IMR-90 (cell line): ENCODE measurements at places on chromosomes 4 and X. TPM values are rescaled to one million over a fixed set of nuclear protein-coding genes. Genes with fewer than 3 reads are reported as not detected.

Gene CT45A3
- not detected in 2 replicates for total RNA-seq

DNA sequence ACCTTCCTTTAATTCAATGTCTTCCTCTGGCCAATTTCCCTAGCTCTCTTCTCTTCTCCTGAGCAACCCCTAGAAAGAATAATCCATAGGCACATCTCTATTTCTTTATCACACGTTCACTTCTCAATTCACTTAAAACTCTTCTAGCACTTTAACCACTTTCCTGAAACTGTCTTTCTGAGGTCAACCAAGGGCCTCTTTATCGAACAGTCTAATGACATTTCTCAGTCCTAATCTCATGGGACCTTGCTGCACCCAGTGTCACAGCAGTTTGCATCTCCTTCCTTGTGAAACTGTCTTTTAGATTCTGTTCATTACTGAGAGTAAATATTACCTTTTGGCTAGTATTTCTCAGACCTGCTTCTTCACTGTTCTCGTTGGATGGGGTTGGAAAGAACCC is 285.3 kb upstream of the RASGEF1B start:
- DNase-seq = no peak

- DNase-seq = no peak
Measured at GRCh38 chrX:130803537-130803936, 99.5 kb downstream of the ENOX2 start.

Gene TMLHE
- total RNA-seq = 14.2 and 20.4 TPM in 2 replicates

Gene PRRG1
- 11.1 and 16.1 TPM in 2 replicates for total RNA-seq

Gene PPBP
- total RNA-seq = not detected in 2 replicates

- DNase-seq = no peak
Measured at GRCh38 chr4:37524267-37524666, 161.9 kb downstream of the RELL1 start.

Gene SLC10A4
- total RNA-seq = not detected in 2 replicates

- DNase-seq = no peak
Measured at GRCh38 chr4:21664355-21664754, 284.2 kb downstream of the KCNIP4 start.

GRCh38 chr4:173171098-173171497 is 2.5 kb downstream of the GALNT7 start:
- peak; percentile 52 for DNase-seq

DNA sequence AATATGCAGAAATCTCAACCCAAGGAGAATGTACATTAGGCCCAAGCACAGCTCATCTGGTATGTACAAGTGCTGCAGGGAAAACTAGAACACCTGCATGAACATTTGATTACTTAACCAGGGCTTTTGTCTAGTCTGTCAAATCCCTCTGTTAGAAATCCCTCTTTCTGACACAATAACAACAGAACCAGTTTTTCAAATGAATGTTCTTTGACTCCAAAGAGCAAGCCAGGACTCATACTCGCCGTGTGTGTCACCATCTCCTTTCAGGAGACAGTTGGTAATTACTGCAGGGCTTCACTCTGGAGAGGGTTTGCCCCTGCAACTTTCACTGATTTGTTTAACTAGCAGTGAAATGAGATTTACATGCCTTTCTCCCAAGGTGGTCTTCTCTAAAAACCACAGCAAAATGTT is 143.0 kb upstream of the FAM241A start:
- no peak for DNase-seq

Gene CFI
- total RNA-seq = 0.18 and 0.28 TPM in 2 replicates

Gene KLHL4
- 1.4 and 1.7 TPM in 2 replicates for total RNA-seq

GRCh38 chr4:19913650-19914049 is 338.1 kb upstream of the SLIT2 start:
- DNase-seq = peak; percentile 6

DNA sequence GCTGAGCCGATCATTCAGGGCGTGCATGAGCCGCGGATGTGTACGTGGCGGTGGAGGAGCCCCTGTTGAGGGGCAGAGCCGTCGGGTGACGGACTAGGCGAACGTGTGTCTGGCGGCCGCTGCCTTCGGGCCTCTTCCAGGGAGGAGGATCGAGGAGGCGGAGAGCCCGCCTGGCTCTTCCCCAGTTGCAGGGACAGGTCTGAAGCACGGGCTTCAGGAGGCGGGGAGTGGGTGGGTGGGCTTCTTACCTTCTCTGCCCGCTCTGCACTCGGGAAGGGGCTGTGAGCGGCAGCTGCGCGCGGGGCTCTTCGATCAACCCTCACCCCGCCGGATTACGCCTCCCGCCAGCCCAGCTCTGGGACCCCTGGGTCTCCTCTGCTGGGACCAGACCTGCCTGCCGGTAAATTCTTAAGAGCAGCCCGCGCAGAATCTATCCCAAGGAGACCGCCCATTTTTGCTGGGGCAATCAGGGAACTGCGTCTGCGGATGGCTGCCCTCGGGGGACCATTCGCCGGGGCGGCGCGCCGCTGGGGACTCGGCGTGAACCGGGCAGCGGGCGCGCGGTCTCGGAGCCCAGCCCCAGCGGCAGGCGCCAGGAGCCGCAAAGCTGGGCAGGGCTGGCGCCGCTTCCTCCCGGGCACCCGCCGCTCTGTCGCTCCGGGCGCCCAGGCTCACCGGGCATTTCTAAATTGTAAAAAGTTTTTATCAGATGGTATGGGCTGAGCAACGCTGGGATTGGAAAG is 4.9 kb downstream of the PLAC8 start:
- DNase-seq = peak; percentile 3

Gene ZNF157
- under 0.01 TPM in 1 of 2 replicates, not detected in the other for total RNA-seq

DNA sequence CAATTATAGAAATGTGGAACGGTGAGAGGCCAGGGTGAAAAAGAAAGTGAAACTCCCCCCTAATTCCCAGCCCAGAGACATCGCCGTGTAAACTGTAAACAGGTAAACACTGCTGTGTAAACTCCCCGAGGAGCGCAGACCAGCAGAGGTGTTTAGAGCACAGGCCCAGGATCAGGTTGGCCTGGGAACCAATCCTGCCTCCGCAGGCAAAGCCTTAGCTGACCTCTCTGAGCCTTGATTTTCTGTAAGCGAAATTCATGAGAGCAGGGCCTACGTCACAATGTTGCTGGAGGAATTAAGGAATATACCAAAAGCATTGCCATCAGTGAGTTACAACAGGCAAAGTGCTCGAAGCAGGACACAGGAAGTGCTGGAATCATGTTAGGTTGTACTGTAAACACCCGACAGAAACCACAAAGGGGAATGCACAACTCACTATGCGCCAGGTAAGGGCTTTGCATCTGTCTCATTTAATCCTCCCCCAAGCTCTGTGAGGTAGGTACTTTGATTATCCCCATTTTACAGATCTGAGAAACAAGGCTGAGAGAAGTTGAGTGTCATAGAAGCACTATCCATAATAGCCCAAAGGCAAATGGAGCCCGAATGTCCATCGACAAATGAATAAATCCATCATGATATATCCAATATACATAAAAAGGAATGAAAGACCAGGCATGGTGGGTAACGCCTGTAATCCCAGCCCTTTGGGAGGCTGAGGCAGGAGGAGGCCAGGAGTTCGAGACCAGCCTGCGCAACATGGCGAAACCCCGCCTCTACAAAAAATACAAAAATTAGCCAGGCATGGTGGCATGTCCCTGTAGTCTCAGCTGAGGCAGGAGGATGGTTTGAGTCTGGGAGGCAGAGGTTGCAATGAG is 30.7 kb upstream of the KIAA0232 start:
- peak; percentile 10 for DNase-seq

Gene MTMR8
- total RNA-seq = under 0.01 TPM in 1 of 2 replicates, not detected in the other

Gene HHIP
- total RNA-seq = 6.6 and 8.6 TPM in 2 replicates

DNA sequence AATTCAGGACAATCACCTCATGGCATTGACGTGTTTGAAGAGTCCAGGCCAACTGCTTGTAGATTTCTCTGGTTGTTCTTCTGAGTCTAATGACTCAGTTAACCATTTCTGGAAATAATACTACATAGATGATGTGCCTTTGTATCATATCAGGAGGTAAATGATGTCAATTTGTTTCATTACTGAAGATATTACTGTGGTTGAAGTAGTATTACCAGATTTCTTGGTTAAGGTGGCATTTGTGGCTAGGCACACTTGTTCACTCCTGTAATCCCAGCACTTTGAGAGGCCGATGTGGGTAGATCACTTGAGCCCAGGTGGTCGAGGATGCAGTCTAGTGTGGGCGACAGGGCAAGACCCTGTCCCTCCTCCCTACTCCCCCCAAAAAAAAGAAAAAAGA is 15.7 kb downstream of the RPL9 start:
- no peak for DNase-seq

Gene RADX
- 1.6 and 2.2 TPM in 2 replicates for total RNA-seq

Gene PJA1
- 24.4 and 26.7 TPM in 2 replicates for total RNA-seq

Gene SPP1
- total RNA-seq = 0.18 and 0.28 TPM in 2 replicates

- no peak for DNase-seq
Measured at GRCh38 chrX:2516623-2517022, 15.8 kb upstream of the DHRSX start.

GRCh38 chr4:102343964-102344519 is 1.2 kb downstream of the SLC39A8 start:
- DNase-seq = peak; percentile 8

Gene FSTL5
- total RNA-seq = under 0.01 TPM in 2 replicates

GRCh38 chr4:168451744-168452390 is 28.4 kb downstream of the DDX60L start:
- peak; percentile 71 for DNase-seq

Gene NSUN7
- total RNA-seq = not detected in 2 replicates

Gene TMPRSS11B
- total RNA-seq = not detected in 2 replicates

Gene MOSPD2
- 22.2 and 27.8 TPM in 2 replicates for total RNA-seq

DNA sequence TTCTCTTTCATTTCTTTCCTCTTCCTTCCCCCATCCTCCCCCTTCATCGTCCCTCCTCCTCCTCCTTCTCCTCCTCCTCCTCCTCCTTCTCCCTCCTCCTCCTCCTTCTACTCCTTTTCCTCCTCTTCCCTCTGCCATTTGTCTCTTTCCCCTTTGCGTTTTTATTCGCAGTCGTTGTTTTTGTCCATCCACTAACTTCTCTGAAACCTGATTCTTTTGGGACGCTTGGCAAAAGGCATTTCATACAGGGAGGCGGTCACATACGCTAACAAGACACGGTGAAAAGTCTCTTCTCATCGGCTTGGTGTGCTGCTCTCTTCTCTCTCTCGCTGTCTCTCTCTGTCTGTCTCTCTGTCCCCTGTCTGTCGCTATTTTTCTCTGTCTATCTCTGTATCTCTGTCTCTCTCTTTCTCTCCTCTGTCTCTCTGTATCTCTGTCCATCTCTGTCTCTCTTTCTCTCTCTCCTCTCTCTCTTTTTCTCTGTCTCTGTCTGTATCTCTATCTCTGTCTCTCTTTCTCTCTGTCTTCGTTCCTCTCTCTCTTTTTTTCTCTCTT is 5.4 kb upstream of the SHOX start:
- no peak for DNase-seq

Gene PRDM8
- 5.0 and 5.7 TPM in 2 replicates for total RNA-seq

Gene TREX2
- 0.36 and 0.56 TPM in 2 replicates for total RNA-seq

DNA sequence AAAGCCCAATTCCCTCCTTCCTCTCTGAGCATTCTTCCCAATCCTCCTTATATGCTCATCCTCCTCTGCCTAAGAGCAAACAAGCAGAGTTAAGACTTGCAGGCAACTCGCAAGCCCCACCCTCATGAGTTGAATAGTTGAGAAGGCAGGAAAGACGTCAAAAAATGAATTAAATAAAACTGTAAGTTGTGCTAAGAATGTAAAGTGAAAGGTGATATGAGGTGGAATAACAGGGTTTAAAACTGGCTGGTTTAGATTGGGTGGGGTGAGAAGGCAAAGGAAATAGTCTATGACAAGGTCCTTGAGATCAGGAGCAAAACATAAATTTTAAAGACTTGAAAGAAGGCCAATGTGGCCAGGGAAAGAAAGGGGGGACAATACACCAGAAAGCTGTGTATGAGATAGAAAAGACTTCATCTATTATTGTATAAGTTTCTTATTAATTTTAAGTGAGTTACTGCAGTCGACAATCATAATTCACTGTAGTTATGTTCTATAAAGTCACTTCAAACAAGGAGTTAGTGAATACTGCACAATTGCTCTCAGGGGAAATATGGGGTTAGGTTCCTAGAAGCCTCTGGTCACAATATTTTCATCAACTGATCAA is 124.9 kb downstream of the RELL1 start:
- no peak for DNase-seq

- peak; percentile 79 for DNase-seq
Measured at GRCh38 chr4:40613456-40613855, 16.2 kb downstream of the RBM47 start.

Gene RPL10
- total RNA-seq = 1,582 and 1,900 TPM in 2 replicates

DNA sequence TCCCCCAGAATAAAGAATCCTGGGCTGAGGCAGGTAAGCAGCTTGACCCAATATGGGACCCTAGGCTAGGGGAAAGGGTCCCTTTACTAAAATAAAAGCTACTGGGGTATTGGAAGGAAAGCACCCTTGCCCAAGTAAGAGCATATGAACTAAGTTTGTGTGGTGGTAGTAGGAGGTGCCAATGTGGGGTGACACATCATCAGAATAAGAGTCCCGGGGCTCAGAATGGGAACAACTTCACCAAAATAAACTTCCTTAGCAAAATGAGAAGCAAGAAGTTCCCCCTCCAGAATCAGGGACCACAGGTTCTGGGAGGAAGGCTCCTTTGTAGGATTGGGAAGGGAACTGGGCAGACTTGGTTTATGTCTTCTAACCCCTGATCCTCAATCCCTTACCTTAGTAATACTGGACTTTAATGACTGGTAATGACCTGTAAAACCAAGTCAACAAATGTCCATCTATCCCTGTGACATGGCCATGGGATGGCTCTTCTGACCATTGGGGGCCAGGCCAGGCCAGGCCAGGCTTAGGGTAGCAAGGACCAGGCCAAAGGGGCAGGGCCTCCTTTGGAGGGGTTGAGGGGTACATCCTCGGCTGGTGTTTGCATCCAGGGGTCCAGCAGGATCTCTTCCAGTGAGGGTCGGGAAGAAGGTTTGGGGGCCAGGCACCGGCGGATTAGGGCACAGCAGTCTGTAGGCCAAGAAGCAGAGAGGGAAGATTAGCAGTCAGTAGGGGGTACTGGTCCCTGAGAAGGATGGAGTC is 2.3 kb upstream of the SLC35A2 start:
- DNase-seq = no peak

DNA sequence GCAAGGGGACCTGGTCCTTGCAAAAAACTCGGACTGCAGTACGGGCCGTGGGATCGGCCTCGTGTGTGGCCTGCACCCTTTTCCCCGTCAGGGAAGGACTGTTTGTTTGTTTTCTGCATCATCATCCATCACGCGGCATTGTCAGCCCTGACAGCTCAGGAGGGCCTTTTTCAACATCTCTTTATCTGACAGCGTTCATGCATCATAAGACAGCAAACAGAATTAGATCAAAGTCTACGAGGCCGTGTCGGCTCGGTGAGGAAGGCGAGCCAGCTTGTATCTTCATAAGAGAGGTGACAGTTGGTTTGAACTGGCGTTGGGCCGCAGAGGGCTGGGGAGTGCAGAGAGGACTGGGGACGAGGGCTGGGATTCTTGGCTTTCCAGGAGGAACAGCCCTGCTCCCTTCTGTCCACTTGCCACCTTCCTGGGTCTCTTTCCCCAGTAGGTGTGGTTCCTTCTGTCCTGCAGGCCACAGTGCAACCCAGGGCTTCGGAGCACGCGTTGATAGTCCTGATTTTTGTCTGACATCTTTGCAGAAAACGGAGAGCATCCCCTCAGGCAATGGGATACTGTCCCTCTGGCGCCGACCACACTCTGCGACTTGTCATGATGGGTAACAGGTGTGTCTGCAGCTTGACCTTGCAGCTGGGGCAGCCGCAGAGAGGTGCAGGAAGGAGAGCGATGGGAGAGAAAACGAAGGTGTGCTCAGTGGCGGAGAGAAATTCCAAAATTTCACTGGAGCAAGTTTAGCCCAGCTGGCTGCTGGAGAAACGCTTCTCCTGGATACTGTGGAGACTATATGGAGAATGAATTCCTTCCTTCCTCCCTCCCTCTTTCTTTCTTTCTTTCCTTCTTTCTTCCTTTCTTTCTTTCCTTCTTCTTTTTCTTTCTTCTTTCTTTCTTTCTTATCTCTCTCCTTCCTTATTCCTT is 104.0 kb upstream of the SHOX start:
- no peak for DNase-seq
